ENCODE measurements at places on chromosomes 7 and 10.
A peak's percentile ranks its signal among the peaks of the same experiment; 100 is the strongest.

DNA sequence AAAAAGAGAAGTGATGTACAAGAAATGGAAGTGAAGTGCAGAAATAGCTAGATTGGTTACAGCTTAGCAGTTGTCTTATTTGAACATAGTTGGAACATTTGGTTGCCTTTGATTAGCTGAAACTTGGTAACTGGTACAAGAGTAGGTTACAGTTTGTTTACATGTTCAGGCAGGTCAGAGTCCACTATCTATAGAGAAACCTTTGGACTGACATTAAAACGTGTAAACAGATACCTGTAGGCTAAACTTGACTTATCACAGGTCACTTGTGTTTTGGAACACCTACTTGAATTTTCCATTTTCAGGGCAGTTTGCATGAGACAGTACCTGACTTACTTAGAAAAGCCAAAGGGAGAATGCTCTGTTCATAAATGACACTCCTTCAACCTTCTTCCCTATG is 28.5 kb upstream of the CYP2C8 start:
- no peak for DNase-seq

- no peak for DNase-seq
Measured at GRCh38 chr7:98038731-98039130, 48.7 kb upstream of the OCM2 start.

GRCh38 chr7:31107106-31108090 is 55.3 kb downstream of the ADCYAP1R1 start:
- no peak for DNase-seq

DNA sequence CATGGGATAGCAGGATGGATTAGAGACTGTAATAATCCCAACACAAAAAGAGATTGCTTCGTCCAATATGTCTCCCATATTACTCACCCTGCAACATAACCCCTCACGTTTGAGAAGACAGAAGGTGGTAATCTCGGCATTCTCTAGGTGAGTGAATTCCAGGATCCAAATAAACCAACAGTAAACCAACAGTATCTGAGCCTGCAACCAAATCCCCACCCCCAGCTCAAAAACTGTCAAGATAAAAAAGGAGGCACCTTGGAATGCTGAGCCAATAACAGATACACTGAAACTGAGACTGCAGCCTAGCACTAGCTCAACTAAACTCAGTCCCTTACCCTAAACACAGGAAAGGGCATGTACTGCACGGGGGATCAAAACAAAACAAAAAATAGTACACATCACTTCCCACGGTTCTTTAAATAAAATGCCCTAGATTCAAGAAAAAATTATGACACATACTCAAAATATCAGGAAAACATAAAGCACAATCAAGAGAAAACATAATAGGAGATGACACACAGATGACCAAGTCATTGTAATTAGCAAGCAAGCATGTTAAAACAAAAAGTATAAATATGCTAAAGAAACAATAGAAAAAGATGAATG is 28.0 kb downstream of the IPMK start:
- DNase-seq, result no peak

DNA sequence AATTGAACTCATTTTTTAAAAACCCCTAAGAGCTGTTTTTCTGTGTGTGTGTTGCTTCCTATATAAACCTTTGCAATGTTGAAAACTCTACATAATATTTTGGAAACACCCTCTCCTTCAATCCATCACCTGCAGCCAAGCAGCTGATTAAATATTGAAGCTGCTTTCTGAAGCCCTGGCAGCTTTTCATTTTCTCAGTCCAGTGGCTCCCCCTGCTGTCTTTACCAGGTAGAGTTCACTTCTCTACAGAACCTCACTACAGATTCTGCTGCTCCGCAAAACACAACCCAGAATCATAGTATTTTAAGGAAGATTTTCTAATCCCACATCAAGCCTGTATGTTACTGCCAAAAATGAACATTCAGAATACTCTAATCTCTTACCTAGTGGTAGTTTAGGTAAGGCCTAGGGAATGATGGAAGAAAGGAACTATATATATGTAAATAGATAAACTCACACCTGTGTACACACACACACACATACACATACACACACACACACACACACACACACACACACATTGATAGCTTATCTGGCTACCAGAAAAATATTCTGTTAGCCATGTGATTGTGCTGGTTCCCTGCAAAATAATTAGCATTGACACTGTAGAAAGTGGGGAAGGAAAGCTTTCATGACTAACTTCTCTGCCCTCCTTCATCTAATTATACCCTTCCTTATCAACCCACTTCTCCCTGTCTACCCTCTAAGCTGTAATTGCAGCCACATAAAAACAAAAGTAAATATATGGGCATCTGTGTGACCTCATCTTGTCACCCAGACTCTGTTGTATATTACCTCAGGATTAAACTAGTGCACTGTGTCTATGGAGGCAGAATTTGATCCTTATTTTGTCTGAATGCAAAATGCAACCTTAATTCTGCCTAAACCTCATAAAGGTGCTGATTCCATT is 229.5 kb upstream of the FZD1 start:
- DNase-seq, result no peak

GRCh38 chr7:76261931-76262330 is 40.5 kb upstream of the HSPB1 start:
- DNase-seq, result no peak

- DNase-seq, result no peak
Measured at GRCh38 chr10:118961436-118961835, 68.1 kb upstream of the NANOS1 start.

DNA sequence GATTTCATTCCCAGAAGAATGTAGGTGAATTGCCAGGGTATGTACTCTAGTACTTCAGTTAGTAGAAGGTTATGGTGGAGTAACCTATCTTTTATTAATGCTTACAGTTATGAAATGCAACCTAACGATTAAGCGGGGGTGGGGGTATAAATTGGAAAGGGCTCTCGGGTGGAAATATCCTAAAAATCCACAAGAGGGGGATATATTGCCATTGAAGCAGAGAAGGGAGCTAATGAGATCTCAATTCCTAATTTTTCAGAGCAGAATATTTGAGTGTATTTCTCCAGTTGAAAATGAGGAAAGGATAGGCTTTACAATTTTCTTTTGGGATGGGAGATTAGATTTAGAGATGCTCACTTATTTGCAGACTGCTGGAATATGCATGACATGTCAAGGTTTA is 90.8 kb downstream of the DNAJB9 start:
- no peak for DNase-seq

- no peak for DNase-seq
Measured at GRCh38 chr10:130392031-130392430, 255.8 kb downstream of the GLRX3 start.

- no peak for DNase-seq
Measured at GRCh38 chr10:77591238-77591880, 46.2 kb downstream of the KCNMA1 start.

GRCh38 chr10:49220031-49220430 is 31.8 kb upstream of the TMEM273 start:
- DNase-seq, result no peak

GRCh38 chr7:66357087-66357486 is 152.0 kb downstream of the TPST1 start:
- no peak for DNase-seq

GRCh38 chr7:117012284-117012683 is 59.0 kb downstream of the ST7 start:
- DNase-seq, result no peak

DNA sequence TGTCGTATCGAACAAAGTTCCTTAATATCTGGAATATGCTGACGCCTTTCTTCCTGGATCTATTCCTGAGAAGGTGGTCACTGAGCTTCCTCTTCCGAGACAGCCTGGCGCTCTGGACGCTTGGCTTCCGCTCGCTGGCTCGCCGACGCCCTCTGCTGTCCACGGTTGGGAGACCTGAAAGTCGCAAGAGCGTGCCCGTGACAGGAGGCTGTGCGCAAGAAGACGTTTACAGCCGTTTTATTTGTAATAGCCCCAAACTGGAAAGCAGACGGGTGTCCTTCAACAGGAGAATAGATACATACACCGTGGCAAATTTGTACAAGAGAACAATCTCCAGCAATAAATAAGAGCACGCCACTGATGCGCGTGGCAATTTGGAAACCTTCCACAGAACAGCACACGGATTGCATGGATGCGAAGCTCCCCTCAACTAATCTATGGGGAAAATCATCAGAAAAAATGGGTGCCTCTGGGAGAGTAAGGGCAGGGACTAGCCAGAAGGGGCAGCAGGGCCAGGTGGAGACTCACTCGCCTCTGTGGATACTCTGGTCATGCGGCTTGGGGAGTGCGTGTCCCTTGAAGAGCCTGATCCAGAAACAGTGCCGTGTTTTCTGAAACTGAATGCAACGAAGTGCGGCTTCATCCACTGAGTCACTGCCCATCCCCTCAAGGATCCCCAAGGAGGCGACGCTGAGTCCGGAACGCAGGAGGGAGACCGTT is 41.5 kb upstream of the BNIP3 start:
- DNase-seq, result peak; percentile 34

DNA sequence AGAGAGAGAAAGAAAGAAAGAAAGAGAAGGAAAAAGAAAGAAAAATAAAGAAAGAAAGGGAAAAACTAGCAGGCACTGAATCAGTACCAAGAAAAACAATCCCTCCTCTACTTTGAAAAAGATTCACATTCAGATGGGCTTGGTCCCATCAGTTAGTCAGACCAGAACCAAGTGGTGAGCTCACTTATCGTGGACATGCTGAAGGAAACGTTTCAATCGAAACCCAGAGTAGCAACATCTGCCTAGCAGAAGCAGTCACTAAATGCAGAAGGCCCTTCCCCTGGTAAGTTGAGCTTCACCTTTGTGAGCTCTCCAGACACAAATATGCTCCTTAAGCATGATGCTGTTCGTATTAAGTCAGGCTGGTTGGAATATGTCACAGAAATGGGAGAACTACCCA is 167.7 kb downstream of the TRIL start:
- DNase-seq, result no peak

GRCh38 chr10:70575874-70576802 is 26.4 kb downstream of the PRF1 start:
- DNase-seq, result no peak

- no peak for DNase-seq
Measured at GRCh38 chr10:116752563-116752962, 10.2 kb upstream of the HSPA12A start.

DNA sequence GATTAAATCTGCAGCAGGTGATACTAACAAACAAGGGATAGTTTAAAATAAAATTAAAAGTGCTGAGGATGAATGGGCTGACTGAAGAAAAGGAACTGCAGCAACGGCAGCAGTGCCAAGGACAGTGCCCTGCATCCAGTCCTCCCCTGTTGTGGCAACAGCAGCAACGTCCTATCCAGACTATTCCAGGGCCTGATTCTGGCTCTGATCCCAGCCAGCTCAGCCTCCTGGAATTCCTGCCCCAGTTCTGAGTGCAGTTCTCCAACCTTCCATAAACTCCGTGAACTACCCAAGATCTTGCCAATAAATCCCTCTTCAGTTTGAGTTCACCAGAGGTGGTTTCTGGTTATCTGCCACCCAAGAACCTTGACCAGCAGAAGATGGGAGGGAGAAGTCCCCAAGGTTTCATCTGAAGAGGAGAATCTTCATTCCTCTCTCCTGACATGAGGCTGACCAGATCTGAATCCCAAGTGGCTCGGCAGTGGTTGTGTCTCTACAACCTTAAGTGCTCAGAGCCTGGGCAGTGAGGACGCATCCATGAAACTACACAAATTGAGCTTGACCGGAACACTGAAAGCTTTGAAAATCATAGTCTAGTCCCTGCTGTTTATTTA is 115.8 kb downstream of the SORBS1 start:
- no peak for DNase-seq

- no peak for DNase-seq
Measured at GRCh38 chr10:96235326-96236089, 35.9 kb downstream of the BLNK start.

DNA sequence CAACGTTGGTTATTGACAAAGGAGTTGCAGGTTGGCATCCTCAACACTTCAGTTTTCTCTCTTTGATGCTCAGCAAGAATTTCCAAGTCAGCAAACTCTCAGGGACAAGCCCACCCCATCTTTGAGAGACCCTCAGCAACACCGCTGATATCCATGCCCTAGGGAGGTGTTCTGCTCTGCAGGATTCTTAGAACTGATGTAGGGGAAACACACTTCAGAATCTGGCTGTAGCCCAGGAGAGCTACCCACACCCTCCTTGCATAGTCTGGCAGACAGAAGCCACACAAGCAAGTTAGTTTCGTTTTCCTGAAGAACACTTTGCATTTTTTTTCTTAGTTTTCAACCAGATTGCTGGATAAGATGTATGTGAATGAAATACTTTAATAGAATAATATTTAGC is 822 bp downstream of the SAMD9L start:
- peak; percentile 8 for DNase-seq

GRCh38 chr7:76397409-76398183 is 11.9 kb downstream of the SSC4D start:
- DNase-seq, result peak; percentile 75

DNA sequence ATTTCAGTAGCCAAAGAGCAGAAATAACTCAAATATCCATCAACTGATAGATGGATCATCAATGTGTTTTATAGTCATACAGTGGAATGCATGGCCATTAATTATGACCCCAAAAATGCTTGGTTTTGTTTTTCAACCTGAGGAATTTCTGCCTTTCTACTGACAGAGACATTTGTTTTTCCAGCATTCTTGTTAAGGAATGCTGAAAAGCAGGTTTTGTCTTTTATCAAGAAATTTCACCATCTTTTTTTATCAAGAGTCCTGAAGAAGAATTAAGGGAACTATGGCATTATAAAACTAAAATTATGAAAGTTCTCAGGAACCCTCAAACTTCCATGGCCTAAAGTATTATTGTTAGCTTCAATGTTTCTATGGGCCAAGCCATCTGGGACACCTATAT is 153.4 kb upstream of the THSD7A start:
- DNase-seq, result no peak

DNA sequence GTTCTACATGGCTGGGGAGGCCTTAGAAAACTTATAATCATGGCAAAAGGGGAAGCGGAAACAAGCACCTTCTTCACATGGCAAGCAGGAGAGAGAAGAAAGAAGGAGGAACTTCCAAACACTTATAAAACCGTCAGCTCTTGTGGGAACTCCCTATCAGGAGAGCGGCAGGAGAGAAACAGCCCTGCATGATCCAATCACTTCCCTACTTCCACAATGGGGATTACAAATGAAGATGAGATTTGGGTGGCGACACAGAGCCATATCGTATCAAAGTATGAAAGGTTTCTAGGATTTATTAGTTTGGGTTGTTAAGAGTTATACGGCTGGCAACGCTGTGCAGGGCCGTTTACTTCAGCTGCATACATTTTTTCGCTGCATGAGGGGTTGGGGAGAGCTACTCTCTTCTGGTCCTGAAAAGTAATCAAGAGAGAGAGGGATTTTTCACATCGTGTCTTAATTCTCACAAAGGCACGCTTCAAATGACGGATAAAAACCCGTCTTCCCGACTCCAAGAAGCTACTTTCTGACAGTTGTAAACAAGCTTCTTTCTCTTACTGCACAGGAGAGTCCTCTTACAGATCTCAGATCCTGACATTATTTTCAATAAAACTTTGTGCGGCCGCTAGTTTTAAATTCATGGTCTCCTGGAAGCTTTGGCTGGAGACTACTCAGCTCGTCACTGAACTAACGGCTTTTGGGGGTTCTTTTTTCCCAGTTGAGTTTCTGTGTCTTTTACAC is 751 bp upstream of the GTPBP10 start:
- no peak for DNase-seq

DNA sequence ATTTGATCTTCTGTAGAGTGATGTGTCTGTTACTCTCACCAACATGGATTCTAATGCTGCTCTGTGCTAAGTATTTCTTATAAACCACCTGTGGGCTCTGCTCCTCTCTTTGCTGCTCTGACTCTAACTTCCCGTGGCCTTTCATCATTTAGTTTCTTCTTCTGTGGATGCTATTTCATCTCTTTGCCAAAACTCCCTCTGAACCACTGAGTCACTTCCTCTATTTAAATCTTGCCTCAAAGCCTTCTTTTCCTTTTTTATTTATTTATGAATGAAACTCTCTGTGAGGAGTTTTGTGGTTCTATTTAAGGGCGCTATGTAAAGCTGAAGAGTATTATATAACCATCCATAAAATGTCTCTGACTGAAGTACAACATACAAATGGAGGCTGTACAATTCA is 538.5 kb downstream of the SUGCT start:
- DNase-seq, result no peak

All from activated CD8-positive, alpha-beta memory T cell treated with anti-CD3 and anti-CD28 coated beads for 1 hour (primary cell).